Stimulated activated CD8-positive, alpha-beta memory T cell treated with anti-CD3 and anti-CD28 coated beads, Interleukin-4, amount 100 ng/mL, for 1 hour (primary cell): ENCODE measurements at places on chromosomes 1 and 21.

DNA sequence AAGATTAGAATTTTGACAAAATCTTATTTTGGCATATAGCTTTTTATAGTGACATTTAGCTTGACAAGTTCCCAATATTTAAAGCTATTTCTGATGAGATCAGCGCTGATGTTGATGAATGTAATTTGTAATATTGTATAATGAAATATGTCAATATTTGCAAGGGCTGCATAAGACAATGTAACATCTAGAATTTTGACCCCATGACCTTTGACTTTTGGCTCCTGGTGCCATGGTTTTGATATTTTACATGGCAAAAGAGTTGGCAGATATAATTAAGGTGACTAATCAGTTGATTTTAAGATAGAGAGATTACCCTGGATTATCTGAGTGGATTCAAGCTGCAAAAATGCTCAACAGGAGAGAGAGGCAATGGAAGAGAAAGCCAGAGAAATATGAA lies 63.9 kb downstream of the DUSP10 start:
- DNase-seq, result no peak

DNA sequence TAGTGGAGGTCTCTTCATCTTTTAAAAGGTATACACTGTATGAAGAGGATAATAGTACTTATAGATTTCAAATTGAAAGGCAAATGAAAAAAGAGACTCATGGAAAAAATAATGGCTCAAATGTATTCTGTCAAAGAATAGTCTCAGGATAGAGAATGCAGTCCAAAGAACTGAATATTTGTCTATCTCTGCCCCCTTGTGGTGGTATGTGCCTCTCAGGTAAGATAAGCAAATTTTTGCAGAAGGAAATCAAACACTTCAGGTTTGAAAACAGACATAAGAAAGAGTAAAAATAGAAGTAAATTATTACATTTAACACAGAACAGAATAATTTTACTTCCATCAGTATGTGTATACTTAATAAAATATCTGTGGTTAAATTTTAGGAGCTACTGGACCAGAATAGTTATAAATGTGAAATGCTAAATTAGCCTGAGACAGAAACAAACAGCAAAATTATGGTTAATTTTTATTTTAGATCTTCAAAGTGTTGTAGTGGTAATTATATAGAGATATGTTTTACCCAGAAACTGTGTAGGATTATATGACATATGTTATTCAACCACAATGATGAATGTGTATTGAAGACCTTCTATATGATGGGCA lies 164.4 kb upstream of the PALMD start:
- DNase-seq, result no peak

GRCh38 chr1:108691128-108691941 lies 775 bp upstream of the PRPF38B start:
- no peak for DNase-seq

DNA sequence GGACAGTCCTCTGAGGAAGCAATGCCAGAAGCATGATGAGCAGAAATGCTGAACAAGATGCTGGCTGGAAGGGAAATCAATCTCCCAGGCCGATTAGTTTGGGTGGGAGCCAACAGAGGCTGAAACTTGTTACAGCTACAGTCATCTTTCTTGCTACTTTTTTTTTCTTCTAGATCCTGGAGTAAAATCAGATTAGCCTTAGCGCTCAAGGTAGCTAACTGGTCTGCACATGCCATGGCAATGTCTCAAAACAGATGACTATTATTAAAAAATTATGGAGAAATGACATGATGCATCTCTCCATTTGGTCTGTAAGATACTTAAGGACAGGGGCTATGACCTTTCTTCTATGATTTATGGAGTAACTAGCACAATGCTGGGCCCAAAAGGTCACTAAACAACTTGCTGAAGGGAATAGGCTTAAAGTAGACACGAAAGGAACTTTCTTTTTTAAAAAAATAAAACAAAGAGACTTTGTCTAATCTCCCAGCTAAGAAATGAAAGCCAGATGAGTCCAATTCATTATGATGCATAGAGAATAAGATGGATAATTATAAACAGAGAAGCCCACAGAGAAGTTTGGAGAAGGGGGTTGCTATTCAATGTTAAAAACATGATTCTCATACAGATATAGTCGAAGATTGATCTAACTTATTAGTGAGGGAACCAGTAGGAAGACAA lies 42.5 kb downstream of the UTP25 start:
- no peak for DNase-seq
